ENCODE measurements at places on chromosomes 6 and 20.

DNA sequence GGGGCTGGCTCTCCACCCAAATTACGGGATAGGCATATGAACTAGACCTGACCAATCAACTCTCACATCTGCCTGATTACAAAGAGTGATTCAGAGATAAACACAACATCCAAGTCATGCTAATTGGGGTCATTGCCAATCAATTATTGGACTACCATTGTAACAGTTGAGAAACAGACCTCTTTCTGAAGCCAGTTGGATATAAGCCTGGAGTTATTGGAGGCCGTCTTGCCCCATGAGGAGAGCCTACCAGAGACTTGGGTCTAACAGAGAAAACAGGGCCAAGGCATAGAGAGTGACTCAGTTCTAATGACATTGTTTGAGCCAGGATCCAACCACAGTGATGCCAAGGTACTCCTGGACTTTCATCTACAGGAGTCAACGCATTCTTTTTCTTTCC is 39.4 kb upstream of the HIVEP2 start:
- DNase-seq, result no peak

DNA sequence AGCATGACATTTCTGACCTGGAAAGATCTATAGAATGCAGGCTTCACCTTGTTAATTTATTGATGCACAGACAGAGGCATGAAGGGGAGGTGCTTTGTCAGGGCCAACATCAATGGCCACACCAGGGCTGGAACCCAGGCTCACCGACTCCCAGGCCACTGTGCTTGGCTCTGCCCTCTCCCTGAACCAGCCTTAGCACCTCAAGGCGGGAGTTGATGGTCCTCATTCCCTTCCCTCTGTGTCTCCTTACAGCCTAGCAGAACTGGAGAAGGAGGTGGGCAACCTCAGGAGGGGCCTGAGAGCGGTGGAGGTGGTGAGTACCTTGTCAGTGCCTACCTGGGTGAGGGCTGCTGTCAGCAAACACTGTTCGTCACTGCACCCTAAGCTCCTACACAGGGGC is 35.6 kb downstream of the MOCS1 start:
- no peak for DNase-seq

DNA sequence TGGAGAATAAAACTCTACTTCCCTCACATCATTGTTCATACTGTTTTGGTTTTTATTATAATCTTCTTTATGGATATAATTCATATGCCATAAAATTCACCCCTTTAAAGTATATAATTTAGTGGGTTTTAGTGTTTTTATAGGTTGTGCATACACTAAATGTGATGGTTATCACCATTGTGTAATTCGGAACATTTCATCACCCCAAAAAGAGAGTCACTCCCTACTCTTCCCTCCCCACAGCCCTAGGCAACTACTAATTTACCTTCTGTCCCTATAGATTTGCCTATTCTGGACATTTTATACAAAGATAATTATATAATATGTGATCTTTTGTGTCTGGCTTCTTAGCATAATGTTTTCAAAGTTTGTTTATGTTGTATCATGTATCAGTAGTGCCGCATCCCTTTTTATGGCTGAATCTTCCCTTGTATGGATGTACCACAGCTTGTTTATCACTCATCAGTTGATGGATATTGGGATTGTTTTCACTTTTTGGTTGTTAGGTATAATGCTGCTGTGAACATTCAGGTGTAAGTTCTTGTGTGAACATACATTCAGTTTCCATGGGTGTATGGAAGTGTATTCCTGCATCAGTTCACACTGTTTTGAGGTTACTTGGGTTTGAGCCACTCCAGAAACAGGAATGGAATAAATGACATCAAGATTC is 4.2 kb downstream of the TM9SF4 start:
- no peak for DNase-seq

DNA sequence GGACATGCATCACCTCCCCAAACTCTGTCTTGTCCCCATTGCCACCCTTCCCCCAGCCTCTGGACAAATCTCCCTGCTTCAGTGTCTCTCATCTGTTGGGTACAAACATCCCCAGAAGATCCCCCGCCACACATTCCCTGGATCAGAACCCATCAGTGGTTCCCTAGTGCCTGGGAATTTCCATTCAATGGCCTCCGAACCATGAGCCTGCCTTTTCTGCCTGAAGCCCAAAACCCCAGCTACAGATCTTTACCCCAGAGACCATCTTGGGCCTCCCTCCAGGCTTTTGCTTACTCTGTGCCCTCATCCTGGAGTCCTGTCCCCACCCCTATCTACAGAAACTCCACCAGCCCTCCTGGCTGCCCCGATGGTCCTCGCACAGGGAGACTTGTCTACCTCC is 78.1 kb downstream of the CDH26 start:
- no peak for DNase-seq

DNA sequence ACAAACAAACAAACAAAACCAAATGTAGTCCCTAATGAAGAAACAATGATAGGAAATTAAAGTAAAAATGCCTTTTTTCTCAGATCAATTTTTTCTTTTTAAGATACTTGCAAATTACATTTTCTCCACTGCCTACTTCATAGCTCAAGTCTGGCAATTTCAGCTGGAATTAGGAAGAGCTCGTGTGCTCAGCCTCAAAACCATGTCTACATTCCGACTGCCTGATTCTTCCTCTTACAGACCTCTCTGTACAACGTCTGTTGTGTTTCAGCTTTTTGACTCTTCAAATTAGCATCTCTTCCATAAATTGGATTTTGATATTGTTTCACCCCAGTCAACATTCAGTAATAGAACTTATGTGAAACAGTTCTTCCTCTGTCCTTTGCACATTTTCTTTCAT is 9.3 kb upstream of the EDN1 start:
- no peak for DNase-seq

GRCh38 chr20:19943061-19943521 is 74.1 kb upstream of the NAA20 start:
- DNase-seq, result no peak

DNA sequence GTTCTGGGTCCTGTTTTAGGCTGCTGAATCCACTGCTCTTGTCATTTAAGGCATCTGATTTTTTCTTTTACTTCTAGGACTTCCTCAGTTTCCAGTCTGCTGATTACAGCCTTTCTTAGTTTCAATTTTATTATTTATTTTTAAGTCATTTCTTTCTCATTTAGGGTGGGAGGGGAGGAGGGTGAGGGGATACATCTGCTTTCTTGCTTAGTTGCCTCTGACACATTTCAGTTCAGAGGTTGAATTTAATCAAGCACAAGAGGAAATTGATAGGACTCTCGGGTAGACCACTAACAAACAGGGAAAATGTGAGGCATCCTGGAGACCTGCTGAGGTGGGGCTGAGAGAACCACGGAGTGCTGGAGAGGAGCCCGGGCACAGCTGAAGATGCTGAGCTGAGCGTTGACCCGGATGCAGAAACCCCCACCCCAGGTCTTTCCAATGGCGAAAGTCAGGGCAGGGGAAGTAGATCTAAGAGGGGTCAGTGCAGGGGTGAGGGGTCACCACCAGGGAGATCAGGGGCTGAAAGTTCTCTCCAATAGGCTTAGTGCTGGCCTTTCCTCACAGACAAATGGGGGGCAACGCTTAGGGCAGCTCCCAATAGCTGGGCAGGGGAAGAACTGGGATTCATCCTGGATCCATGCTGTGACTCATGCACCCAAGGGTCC is 7.6 kb upstream of the TREML2 start:
- DNase-seq, result no peak

DNA sequence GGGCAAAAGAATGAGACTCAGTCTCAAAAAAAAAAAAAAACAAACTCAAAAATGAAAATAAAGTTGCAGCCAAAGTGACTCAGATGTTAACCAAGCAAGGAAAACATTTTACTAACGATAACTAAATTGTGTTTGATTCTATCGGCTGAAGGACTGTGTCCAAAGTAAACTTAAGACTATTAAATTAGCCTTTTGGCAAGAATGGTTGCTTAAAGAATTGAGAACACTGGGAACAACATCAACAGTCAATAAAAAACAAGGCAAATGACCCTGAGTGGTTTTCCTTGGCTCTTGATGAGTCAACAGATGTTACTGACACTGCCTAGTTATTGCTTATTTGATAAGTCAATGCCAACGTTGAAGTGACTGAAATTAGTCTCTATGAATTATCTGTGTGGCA is 36.7 kb downstream of the POU3F2 start:
- no peak for DNase-seq

GRCh38 chr6:38453861-38454260 is 185.9 kb downstream of the BTBD9 start:
- DNase-seq, result no peak

GRCh38 chr6:25181350-25181724 is 97.8 kb upstream of the CARMIL1 start:
- no peak for DNase-seq

- DNase-seq, result no peak
Measured at GRCh38 chr6:42696526-42697267, 25.7 kb downstream of the PRPH2 start.

DNA sequence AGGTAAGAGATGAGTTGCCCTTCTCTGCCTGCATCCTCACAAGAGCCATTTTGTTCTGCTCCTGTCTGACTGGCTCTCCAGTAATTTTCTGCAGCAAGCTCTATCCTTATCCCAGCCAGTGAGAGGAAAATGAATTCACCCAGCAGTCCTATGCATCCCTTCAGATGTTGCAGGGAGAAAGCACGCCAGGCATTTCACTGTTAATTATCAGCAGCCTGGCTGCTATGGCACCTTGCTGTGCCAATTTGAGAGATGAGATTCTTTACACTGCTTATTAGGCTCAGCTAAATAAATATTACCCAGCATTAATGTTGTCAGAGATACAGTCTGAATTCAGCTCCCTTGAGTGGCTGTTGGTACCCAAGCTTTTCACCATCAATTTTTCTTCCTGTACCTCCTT is 61.1 kb upstream of the SNAP25 start:
- DNase-seq, result no peak

GRCh38 chr6:47669684-47670513 is 28.5 kb upstream of the ADGRF4 start:
- peak; percentile 14 for DNase-seq

DNA sequence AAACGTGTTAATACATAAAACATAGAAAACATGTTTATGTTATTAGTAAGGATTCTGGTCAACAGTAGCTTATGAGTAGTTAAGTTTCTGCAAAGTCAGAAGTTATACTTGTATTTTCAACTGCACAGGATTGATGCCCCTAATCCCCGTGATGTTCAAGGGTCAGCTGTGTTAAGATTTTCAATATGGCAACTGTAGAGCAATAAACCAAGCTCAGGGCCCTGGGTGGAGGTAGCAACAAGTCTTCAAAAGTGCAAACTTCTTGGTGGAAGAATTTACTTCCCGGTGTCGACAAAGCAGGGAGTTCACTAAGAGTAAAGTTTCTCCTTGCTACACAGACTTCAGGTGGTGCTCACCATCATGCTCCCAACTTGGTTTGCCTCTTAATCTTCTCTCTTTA is 4.1 kb upstream of the BCAS1 start:
- DNase-seq, result no peak

DNA sequence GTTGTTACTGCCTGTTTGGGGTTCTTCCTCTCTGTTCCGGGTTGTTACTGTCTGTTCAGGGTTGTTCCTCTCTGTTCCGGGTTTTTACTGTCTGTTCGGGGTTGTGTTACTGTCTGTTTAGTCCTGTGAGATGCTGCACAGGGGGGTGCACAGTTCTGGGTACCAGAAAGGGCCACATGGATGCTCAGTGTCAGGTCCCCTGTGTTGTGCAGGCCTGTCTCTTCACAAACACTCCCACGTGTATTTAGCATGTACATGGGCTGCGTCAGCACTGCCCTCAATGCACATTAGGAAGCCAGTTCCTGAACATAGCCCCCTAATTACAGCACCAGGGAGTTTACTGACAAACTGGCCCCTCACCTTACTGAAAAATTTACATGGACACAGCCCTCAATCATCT is 118.5 kb downstream of the DLL1 start:
- DNase-seq, result no peak

DNA sequence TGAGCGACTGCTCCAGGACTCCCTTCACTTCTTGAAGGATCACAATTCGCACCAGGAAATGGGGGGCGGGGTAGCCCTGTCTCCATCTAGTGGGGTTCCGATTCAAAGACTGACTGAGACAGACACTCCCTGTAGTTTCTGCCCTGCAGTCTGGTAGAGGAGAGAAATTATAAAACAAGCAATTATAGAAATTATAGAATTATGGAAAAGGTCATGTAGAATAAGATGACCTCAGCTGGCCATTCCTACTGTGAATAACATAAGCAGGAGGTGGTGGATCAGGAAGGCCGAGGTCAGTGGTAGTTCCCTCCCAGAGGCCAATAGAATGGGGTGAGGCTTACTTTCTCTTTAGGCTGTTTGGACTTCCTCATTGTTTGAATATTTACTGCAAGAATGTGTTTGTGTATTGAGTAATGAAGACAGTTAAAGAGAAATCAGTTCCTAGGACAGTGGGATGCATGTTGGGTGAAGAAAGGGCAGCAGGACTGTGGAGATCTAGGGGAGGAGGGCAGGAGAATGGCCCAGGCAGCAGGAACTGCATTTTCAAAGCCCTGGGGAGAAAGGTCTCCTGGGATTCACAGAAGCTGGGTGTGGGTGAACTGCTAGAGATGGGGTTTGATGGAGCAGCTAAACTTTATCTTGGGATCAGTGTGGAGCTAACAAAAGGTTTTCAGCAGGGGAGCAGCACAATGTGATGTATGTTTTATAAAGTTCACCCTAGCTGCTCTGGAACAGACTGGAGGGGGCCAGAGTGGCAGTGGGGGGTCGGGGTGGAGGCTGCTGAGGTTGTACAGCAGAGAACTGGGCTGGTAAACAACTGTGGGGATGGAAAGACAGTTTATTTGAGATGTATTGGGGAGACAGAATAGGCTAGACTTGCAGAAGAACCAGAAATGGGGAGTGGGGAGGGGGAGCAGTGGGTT is 2.1 kb downstream of the ZNF341 start:
- DNase-seq, result peak; percentile 60

DNA sequence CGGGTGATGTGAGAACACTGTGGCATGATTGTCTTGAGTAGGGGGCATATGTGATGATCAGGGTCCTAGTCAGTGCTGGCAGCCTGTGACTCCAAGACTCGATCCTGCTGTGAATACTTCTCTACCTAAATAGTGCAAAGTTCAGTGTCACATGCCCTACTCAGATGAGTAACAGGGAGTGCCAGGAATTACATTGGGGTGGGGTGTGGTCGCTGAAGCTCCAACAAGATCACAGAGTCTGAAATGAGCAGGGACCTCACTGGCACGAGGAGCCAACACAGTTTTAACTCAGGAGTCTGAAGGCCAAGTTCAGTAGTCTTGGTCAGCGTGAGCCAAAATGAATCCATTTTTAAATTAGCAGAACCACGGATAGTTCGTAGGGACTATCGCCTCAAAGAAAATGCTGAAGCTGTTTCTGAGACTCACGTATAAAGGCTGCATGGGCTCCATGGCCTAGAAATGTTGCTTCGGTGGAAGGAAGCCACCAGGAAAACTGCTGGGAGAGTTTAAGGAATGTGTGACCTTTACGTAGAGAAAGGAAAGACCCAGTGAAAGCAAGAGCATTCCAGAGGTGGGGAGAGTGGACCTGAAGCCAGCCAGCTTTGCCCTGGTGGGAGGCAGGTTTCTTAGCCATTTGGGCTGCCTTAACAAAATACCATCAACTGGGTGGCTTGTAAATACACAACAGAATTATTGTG is 72.2 kb downstream of the RPP40 start:
- DNase-seq, result no peak
